Vagina (tissue), 2 donors: ENCODE measurements at places on chromosomes 2 and 18.

DNA sequence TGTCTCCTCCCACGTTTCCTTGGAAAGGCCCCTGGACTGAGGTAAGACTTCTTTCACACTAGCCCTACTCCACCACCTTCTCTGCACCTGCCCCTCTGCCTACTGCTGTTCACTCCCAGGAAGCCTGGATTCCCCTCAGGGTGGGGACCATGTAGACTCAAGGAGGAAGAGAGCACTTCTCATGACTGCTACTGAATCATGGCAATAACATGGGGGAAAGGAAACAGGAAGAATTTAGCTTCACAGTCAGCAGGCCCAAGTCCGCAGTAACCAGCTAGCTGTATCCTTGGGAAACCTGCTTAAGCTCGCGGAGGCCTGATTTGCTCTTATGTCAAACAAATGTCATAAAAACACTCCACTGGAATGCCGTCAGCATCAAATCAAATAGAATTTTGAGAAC lies 126.2 kb upstream of the CAPN13 start:
- no peak for DNase-seq

DNA sequence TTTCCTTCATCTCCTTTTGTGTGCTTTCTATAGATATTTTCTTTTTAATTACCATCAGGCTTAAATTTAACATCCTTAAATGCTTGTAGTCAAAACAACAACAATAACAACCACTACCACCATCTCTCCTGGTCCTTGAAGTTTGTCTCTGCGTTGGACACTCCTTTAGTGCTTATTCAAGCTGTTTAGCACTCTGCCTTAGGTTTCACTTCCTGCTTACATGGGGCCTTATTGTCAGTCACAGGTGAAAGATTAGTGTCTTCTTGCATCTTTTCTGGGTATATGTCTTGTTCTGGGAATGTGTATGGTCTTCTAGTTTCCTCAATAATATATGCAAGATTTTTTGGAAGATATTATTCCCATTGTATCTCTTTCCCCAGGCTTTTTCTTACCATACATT lies 240.1 kb upstream of the NXPH2 start:
- no peak for DNase-seq

GRCh38 chr18:63040788-63041410 lies 278.7 kb downstream of the BCL2 start:
- no peak for DNase-seq

GRCh38 chr2:219713110-219713509 lies 85.7 kb downstream of the SLC4A3 start:
- DNase-seq = no peak

DNA sequence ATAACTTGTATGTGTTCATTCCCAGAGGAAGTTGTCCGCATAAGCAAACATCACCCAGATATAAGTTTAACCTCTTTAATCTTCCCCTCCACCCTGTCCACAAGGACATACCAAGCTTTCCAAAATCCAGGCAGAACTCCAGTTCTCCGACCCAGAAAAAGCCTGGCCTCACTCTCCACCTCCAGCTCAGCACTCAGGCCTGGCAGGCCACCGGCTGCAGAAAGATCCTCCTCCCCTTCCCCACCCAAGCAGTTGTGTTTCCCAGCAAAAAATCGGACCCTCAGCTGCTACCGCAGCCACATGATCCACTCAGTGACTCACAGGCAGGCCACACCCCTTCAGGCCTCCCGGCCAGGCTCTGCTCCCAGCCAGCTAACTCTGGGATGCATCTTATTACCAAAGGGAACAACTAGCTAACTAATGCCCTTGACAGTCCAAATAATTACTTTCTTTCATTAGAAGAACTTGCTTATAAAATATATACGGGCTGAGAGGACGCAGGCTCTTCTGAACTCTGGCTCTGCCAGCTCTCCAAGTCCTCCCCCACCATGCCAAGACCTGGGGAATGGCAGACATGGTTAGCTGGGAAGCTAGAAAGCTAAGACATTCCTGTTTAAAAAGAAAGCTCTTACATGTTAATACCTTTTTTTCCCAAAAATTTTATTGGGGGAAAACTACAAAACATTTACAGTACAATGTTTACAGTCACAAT lies 4.5 kb downstream of the ZFP36L2 start:
- DNase-seq = no peak

- no peak for DNase-seq
These were observed 3.4 kb downstream of the ACVR1C start for GRCh38 chr2:157625296-157625695.

- no peak for DNase-seq
These were observed 71.4 kb downstream of the COPS8 start for GRCh38 chr2:237156857-237157779.

DNA sequence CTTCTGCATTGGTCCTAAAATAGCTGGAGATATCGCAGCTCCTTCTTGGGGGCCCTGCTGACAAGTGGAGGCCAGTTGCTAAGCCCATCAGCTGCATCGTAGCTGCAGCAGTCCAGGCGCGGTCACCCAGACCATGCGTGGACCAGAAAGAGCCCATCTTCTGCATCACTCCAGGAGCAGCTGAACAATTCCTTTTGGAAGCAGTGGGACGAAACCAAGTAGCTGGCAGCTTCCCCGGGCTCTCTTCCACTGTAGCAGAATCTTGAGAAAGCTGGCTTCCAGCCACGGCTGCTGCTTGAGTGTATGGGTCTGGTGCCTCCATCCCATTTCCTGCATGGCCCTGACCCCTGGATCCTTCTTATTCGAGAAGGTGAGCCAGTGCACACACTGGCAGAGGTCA lies 22.2 kb upstream of the CAB39 start:
- DNase-seq = no peak

DNA sequence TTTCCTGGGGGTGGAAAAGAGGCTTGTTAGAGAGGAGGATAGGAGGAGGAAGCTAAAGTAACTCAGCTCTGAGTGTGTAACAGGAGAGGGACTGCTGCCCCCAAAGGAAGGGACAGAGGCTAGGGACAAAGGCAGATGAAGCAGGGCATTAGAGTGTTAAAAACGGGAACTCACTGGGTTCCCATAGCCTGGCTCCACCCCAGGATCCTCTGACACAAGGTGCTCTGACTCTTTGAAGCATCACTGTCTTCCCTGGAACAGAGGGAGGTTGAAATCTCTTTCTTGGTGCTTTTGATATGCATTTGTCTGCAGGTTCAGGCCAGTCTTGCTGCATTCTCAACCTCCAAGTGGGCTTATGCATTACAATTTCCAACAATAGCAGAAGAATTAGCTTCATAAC lies 22.9 kb downstream of the IL36A start:
- no peak for DNase-seq

- no peak for DNase-seq
These were observed 125.6 kb downstream of the CACNB4 start for GRCh38 chr2:151973013-151973900.

DNA sequence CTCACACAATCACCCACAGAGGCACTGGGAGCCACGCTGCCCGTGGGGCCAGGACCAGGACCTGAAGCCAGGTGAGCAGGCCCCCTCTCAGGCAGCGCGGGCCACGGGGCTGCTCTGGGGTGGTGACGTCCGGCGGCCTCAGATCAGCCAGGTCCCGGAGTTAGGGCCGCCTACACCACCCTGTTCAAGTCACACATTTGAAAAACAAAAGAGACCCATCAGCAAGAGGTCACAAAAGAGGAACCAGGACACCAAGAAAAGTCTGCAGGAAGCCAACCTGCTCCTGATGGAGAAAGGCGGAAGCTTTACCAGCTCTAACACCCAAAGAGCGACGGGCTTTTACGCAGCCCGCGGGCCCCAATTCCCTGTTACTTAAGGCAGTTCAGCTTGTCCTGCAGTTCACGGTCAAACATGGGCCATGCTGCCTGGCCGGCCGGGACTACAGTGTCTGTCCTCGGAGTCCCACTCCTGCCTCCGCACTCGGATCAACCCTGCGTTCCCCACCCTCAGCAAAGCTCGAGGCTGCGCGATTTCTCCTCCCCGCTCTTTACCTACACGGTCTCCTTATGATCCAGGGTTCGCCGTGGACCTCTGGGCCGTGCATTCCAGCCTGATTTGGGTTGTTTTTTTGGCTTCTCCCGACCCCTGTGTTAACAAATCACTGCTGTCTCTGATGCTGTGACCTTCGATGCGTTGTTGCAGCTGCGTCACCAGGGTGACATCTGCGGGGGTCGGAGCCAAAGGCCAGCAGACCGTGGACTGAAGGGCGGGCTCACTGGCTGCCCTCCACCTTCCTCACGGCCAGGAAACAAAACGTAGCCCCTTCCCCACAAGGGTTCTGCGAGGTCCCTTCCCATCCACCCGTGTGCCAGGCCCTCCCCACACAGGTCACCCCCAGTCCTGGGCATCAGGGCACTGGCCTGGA lies 31.0 kb downstream of the SNORC start:
- DNase-seq = no peak

DNA sequence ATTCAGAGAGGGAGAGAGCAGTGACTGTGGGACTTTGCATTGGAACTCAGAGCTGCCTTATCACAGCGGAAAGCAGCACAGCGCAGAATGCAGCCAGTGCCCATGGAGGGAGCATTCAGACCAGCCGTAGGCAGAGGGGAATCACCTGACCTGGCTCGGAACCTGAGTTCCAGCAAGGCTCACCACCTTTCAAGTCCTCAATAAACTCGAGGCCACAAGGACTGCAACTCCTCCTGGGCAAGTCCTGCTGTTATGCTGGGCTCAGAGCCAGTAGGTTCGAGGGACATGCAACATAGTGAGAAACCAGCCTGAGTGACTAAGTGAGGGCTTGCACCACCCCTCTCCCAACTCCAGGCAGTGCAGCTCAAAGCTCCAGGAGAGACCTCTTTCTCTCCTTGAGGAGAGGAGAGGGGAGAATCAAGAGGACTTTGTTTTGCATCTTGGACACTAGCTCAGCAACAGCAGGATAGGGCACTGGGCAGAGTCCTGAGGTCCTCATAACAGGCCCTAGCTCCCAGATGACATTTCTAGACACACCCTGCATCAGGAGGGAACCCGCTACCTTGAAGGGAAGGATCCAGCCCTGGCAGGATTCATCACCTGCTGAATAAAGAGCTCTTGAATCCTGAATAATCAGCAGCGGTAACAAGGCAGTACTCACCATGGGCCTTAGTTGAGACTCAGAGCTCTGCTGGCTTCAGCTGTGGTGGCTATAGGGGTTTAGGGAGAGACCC lies 136.8 kb upstream of the OTOS start:
- DNase-seq = no peak

GRCh38 chr2:182504903-182505302 lies 78.1 kb upstream of the PDE1A start:
- DNase-seq = no peak

- DNase-seq = peak; percentile 79
These were observed 205.7 kb downstream of the CYP26B1 start for GRCh38 chr2:71941726-71942525.
